Activated CD8-positive, alpha-beta memory T cell treated with anti-CD3 and anti-CD28 coated beads for 4 hours (primary cell): ENCODE measurements at places on chromosomes 16 and 17.

DNA sequence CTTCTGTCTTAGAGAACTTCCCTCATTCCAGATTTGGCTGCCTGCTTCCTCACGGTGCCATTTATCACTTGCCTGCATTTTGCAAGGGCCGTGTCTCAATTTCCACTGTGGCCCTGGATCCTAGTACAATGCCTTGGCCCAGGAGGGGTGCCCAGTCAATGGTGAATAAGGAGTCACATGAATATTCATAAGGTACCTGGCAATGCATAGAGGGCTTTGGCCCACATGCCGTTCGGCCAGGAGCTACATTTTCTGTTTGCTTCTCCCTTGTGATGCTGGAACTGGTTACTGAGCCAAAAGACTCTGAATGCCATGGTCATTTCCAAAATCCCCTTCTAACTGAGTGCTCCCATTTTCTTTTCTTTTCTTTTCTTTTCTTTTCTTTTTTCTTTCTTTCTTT is 4.8 kb upstream of the PIRT start:
- DNase-seq, result no peak

DNA sequence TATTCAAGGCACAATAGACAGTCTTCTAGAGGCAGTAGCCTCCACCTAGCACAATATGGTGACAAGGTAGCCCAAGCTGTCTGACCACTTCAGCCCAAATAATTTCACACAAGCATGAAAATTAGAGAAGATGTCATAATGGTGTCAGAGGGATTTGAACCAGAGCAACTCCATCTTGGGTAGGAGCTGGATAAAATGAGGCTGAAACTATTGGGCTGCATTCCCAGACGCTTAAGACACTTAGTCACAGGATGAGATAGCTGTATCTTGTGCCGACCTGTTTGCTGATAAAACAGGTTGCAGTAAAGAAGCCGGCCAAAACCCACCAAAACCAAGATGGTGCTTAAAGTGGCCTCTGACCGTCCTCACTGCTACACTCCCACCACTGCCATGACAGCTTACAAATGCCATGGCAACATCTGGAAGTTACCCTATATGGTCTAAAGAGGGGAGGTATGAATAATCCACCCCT is 192.6 kb downstream of the CPPED1 start:
- no peak for DNase-seq

DNA sequence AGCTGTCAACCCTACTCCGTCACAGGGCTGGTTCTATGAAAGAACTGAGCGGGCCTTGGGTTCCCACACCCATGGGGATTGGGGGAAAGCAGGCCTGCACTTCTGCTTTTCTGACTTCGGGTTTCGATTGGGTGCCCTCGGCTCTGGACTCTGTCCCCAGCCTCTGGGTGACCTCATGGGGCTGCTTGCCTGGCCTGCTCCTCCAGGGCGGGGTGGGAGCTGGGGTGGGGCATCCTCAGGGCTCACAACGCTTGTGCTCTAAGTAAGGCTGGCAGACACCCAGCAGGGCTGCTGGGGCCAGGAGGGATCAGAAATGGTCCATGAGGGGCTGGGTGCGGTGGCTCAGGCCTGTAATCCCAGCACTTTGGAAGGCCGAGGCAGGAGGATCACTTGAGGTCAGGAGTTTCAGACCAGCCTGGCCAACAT is 19.2 kb downstream of the ARHGAP27 start:
- DNase-seq, result no peak

DNA sequence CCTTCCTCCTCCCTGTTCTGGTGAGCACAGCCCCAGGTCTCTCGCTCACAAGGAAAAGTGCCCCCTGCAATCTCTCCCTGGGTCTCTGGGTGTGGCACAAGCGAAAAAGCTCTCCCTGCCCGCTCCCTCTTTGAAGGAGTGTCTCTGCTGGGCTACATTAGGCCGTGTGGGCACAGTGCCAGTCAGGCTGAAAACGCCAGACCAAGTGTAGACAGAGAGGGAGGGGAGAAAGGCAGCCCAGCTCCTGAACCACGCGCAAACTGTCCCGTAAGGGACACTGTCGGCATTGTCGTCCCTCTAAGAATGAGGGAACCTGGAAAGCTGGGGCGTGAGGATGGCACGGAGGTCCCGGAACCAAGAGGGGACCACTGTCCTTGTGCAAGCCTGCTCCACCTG is 3.9 kb downstream of the SMIM5 start:
- DNase-seq, result no peak

DNA sequence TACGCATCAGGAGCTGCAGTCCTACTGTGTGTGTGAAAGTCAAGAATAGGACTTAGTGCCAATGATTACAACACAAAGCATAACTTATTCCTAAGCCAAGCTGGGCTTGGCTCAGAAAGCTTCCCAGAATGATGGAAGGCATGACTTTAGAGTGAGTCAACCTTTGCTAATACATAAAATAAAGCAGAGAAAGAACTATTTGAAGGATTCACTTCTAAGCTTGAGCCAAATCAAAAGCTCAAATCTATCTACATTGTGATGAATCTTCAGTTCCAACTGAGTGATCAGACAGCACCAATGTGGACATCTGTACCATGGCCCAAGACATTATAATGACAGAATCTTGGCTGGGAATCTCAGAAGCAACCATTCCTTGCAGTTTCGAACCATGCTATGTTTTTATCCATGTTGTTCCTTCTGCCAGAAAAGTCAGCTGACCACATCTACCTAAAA is 41.4 kb downstream of the SMG6 start:
- no peak for DNase-seq

DNA sequence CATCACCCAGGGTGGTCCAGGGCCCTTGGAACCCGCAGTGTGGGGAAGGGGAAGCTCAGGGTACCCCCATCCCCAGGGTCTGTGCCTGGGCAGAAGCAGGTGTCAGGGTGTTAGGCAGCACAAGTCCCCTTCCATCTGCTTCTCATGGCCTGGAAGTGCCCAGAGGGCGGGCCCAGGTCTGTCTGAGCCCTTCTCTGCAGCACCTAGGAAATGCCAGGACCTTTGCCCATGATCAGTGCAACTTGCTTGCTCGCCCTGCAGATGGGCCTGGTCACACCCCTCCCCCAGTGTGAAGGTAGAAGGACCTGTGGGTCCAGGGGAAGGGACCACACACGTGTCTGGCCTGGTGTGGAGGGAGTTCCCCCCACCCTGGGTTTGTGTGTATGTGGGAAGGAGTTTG is 157.5 kb upstream of the CDC42EP4 start:
- no peak for DNase-seq
